ENCODE measurements at places on chromosomes 13 and 19.

- DNase-seq: no peak
Measured at GRCh38 chr13:43445668-43446067, 341.1 kb downstream of the ENOX1 start.

- DNase-seq: no peak
Measured at GRCh38 chr19:33394723-33395560, 21.4 kb downstream of the CEBPG start.

DNA sequence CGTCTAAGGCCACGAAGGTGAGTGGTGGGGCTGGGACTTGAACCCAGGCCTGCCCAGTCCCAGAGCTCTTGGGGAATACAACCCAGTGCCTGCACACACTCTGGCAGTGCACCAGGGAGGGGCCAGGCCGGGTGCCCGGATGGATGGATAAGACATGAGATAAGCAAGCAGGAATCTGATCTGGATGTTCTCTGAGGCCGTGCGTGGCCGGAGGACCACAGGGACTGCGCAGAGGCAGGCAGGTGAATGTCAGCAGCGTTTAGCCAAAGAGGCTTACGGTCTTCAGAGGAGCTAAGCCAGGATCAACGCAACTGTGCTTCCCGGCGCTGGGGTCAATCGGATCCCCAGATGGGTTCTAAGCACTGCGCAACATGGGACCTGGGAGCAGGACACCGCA, 1.5 kb downstream of the ZNF787 start:
- no peak for DNase-seq

DNA sequence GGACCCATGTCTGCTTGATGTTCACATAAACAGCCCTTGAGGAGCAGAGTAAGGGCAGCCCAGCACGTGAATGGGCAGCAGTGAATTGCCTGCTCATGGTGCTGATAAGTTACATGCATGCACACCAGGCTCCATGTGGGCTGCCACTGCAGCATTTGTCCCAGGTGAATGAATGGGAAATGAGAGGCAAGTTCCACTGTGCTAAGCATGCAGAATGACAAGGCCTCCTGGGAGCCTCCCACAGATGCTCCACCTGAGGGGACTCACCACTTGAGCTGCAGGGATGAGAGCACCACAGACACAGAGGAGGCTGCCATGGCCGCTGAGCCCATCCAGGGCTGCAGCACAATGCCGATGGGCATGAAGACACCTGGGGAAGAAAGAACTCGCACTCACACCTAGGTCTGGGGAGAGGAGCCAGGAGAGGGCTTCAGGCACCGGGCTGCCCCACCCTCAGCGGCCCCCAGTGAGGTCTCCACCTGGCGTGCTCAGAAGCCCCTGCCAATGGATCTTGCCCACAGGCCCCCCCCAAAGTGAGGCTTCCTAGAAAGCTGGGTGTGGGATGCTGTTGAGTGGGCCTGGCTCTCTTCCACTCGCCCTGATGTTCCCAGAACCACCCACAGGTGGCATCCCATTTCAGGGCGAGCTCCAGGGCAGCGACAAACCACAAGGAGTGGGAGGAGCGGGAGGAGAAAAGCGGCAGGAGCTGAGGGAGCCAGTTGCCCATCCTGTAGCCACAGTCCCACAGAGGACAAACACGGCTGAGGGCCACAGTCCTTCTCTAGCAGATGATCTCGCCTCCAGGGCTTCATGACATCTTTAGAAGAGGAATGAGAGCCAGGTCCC, 73.8 kb downstream of the CCDC70 start:
- no peak for DNase-seq

GRCh38 chr13:106888148-106888547, 320.2 kb upstream of the ARGLU1 start:
- DNase-seq: no peak

DNA sequence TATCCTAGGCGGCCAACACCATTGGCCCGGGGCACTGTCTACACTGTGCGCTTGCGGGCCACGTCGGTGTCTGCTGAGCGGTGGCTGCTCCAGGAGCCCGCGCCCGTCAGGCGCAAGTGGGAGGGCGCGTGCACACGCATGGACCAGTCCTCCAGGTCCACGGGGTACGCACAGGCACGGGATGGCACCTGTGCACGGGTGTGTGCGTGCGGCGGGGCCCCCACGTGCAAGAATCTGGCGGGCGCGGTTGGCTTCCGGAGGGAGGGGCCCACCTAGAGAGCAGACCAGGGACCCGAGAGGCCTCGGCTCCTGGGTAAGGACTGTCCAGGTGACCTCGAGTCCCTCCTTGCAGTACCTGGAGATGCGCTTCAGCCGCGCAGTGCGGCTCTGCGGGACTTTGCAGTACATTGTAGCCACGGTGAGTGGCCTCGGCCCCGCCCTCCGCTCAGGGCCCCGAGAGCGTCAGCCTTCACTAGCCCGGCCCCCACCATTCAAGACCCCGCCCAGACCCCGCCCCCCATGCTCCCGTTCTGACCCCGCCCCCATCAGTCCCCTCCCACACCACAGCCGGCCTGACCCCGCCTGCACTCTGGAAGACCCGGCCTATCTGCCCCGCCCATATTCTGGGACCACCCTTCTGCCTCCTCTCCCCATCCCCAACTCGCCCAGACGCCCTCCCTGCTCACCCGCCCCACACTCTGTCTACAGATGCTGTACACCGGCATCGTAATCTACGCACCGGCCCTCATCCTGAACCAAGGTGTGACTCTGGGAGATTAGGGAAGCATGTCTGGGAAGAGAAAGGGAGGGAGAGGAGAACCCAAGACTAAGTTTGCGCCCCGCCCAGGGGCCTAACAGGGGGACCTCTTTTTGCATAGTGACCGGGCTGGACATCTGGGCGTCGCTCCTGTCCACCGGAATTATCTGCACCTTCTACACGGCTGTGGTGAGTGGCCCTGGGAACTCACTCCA, 2.3 kb downstream of the SLC5A5 start:
- DNase-seq: no peak

Data from glomerular endothelial cell (primary cell).